Epithelial cell of proximal tubule (primary cell): ENCODE measurements at places on chromosomes 13 and 19. TPM values are rescaled to one million over a fixed set of nuclear protein-coding genes. Genes with fewer than 3 reads are reported as not detected.

Gene ADAT3
- total RNA-seq: 10.3 and 12.6 TPM in 2 replicates

Gene MIA
- total RNA-seq: 0.80 TPM in 1 of 2 replicates, not detected in the other

Gene THSD8
- not detected in 2 replicates for total RNA-seq

Gene CEACAM21
- not detected in 2 replicates for total RNA-seq

Gene GIPC3
- not detected in 2 replicates for total RNA-seq
